Fibroblast of villous mesenchyme (primary cell): ENCODE measurements at places on chromosomes 11 and 22. TPM values are rescaled to one million over a fixed set of nuclear protein-coding genes. Genes with fewer than 3 reads are reported as not detected.

MUC6 gene
- total RNA-seq = not detected in 2 replicates

DNA sequence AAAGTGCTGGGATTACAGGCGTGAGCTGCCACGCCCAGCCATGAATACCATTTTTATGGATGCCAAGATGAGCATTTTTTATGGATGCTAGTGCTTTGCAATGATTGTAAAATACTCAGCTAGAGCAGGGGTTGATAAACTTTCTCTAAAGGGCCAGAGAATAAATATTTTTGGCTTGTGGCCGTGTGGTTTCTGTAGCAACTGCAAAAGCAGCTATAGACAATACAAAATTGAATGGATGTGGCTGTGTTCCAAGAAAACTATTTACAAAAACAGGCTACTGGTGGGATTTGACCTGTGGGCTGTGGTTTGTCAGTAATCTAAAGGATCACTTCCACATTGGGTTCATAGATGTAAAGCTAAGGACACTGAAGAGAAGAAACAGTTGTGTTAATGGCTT is 56.0 kb downstream of the COMMD9 start:
- DNase-seq = peak; percentile 86

TTC12 gene
- 16.0 and 21.9 TPM in 2 replicates for total RNA-seq

DNA sequence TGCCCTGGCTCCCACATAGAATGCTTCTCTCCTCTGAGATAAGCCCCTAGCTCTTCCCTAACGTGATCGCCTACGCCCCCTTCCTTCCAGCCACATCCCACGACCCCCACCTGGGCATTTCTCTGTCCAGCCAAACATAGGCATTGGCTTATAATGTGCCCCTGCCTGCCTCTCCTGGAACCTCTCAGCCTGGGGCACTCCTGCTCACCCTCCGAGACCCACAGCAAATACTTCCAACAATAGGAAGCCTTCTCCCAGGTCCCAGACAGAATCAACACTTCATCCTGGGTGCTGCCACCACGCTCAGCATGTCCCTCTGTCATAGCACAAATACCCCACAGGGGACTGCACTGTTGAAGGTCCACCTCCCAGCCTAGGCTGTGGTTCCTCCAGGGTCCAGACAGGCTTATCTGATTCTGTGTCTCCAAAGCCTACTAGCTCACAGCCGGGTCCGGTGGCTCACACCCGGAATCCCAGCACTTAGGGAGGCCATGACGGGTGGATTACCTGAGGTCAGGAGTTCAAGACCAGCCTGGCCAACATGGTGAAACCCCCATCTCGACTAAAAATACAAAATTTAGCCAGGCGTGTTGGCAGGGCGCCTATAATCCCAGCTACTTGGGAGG is 24.2 kb upstream of the TMPRSS4 start:
- DNase-seq = no peak

GRCh38 chr11:111417766-111418435 is 38.8 kb upstream of the POU2AF1 start:
- DNase-seq = peak; percentile 95

IGHMBP2 gene
- total RNA-seq = 9.9 and 14.2 TPM in 2 replicates

- no peak for DNase-seq
These were observed 30.3 kb downstream of the IGF2 start for GRCh38 chr11:2108675-2109491.

- DNase-seq = peak; percentile 54
These were observed 13.3 kb upstream of the SH3BP1 start for GRCh38 chr22:37626144-37626543.

- no peak for DNase-seq
These were observed 2.9 kb downstream of the PTS start for GRCh38 chr11:112229159-112229558.

- peak; percentile 8 for DNase-seq
These were observed 31.1 kb downstream of the FADS3 start for GRCh38 chr11:61860054-61860903.

- no peak for DNase-seq
These were observed 59.3 kb upstream of the IZUMO1R start for GRCh38 chr11:94245121-94245520.

JHY gene
- 4.5 and 5.2 TPM in 2 replicates for total RNA-seq

GRCh38 chr11:27373856-27374602 is 11.0 kb upstream of the CCDC34 start:
- DNase-seq = no peak

DNA sequence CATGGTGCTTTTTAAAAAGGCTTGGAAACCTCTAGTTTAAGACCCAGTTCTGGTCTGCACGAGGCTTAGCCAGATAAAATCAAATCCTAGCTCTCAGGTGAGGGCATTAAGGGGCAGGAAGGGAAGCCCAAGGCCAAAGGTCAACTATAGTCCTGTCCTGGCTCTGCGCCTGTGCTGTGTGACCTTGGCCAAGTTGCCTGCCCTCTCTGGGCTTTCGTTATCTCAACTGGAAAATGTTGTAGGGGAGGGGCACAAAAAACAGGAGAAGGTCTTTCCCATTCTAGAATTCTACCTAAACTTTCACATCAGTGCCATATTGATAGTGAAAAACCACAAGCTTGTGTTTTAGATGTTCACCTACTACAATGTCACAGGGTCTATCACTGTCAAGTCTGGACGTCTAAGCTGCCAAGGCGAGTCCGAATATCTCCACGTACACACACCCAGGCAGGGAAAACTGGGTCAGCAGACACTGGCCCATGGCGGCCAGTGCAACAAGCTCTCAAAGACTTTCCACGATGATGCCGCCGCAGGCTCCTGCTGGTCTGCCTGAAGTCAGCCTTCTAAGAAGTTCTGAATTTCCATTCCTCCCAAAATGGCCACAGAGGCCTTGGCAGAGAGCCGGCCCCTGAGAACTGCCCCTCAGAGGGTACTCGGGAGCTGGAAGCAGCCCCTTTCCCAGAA is 18.0 kb downstream of the MN1 start:
- no peak for DNase-seq

CPSF7 gene
- 28.3 and 33.2 TPM in 2 replicates for total RNA-seq

DNA sequence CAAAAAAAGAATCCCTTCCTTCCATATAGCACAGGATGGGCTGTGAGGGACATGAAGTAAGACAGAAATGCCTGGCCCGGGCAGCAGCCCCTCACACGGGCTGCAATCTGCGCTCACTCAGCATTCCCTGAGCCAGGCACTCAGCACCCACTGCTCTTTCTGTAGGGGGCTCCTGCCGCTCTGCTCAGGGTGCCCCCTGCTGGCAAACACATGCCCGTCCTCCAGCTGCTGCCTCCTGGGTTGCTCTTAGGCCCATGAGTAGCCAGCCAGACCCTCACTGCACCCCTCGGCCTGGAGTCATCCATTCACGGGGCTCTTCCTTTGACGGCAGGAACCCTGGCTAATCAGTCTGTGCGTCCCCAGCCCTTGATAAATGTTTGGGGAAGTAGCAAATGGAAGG is 6.9 kb downstream of the MCAT start:
- DNase-seq = peak; percentile 34

- no peak for DNase-seq
These were observed 185.4 kb downstream of the AASDHPPT start for GRCh38 chr11:106262852-106263251.

OR5T3 gene
- total RNA-seq = not detected in 2 replicates

ENTHD1 gene
- not detected in 2 replicates for total RNA-seq

DNA sequence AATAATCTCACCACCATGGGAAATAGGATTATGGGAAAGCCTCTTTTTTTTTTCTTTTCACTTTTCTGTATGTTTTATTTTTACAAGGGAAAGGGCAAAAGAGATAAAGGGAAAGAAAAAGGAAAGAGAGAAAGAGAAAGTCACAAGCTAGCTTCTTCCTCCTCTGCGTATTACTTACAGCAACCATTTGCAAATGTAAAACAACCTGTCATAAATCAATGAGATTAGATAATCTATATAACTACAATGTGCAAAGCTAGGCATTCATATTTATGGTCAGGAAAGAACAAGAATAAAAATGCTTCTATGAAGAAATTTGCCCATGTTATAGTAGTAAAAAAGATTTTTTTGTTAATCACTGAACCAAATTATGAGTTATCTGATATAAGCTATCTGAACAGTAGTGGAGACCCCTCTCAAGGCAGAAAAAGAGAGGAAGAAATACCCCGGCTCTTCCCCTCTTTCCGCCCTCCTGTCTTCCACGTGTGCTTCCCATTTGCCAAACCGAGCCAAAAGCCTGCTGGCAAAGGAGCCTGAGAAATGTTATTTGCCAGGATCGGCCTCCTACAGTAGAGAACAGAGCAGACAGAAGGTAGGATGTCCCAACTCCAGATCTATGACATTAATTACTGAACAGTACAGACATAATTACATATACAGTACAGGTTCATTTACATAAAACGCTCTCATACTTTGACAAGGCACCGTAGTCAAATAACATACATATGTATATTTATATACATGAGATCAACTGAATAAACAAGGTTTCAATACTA is 50.2 kb downstream of the ARHGAP32 start:
- DNase-seq = no peak

- peak; percentile 78 for DNase-seq
These were observed 47.7 kb upstream of the ARHGAP20 start for GRCh38 chr11:110759972-110760381.

GRCh38 chr11:74347381-74347780 is 35.9 kb upstream of the P4HA3 start:
- peak; percentile 32 for DNase-seq

P4HA3 gene
- total RNA-seq = 2.6 and 11.9 TPM in 2 replicates

DNA sequence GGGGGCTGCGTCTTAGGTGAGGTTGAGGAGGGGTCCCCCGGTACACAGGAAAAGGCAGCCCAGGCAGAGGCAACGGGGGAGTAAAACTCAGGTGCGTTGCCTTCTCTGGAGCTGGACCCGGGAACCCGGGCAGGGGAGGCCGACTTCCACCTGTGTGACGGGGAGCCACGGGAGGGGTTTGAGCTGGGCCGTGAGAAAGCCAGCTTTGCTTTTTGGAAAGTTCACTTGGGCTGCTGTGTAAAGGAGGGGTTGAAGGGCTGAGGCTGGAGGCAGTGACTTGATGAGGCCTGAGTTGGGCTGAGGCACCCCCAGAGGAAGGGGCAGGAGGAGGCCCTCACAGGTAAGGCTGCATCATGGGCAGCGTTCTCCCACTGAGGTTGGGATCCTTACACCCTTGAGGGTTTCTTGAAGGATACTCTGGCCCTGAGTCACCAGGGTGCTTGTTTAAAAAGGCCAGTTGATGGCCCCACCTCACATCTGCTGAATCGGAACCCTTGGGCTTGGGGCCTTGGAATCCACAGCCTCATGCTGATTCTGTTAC is 47.2 kb downstream of the CHRDL2 start:
- peak; percentile 39 for DNase-seq

GRCh38 chr11:114953039-114953438 is 274.7 kb downstream of the NXPE2 start:
- no peak for DNase-seq

FAM111B gene
- 12.1 and 12.2 TPM in 2 replicates for total RNA-seq

CFAP300 gene
- 2.9 and 4.7 TPM in 2 replicates for total RNA-seq

DNA sequence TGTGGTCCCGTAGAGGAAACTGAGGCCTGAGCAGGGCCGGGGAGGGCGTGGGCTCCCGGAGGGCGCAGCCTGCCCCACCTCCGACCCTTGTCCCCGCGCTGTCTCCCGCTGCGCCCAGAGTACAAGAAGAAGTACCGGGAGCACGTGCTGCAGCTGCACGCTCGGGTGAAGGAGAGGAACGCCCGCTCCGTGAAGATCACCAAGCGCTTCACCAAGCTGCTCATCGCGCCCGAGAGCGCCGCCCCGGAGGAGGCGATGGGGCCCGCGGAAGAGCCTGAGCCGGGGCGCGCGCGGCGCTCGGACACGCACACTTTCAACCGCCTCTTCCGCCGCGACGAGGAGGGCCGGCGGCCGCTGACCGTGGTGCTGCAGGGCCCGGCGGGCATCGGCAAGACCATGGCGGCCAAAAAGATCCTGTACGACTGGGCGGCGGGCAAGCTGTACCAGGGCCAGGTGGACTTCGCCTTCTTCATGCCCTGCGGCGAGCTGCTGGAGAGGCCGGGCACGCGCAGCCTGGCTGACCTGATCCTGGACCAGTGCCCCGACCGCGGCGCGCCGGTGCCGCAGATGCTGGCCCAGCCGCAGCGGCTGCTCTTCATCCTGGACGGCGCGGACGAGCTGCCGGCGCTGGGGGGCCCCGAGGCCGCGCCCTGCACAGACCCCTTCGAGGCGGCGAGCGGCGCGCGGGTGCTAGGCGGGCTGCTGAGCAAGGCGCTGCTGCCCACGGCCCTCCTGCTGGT is 1.9 kb downstream of the NLRP6 start:
- DNase-seq = peak; percentile 37

DNA sequence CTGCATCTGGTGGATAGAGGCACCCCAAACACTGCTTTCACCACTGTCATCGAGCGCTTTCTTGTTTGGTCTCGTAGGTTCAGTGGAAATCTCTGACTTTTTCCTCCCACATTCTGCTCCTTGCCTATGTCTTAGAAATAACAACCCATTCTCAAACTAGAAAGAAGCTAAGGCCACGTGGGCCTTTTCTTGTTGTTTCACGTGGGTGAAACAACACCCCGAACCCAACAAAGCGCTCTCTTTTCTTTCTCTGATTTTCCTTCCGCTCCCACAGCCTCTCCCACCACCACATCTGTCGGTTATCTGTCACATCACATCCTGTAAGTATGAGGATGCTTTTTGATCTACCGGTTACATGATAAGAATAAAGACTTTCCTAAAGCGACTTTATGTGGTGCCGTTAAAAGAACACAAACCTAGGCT is 77.1 kb downstream of the LINC01488 start:
- DNase-seq = no peak

DNA sequence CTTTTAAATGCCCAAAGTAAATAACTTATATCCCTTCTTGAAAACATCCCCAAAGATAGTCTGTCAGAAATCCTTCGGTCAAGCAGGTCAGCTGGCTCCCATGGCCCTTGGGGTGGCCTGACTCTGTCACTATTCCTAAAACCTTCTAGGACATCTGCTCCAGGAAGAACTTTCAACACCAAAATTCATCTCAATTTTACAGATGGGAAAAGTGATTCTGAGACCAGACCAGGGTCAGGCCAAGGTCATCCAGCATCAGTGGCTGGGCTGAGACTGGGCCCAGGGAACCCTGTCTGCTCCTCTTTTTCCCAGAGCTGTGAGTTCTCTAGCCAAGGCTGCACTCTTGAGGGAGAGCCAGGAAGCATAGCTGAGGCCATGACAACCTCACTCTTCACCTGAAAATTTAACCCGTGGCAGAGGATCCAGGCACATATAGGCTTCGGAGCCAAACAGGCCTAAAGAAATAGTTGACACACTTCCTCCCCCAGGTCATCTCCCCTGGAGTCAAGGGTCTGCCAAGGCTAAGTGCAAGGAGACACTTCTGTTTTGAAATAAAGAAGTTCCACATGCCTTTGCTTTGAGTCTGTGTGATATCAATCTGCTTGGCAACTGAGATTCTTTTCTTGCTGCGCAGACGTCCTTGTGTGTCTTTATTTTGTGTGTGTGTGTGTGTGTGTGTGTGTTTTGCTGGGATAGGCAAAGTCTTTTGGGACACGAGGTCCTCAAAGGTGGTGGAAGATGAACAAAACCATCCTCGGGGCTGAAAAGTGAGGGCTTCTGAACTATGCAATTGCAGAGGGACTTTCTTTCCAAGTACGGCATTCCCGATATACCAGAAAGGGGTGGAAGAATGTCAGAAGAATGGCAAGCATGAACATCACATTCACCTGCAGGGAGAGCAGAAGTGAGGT is 16.8 kb upstream of the PRG2 start:
- no peak for DNase-seq
